Effector CD8-positive, alpha-beta T cell (primary cell): ENCODE measurements at places on chromosomes 6 and 20.

- no peak for DNase-seq
These were observed 209.3 kb upstream of the CDH4 start for GRCh38 chr20:61042506-61043385.

GRCh38 chr6:138258991-138259390 is 40.7 kb upstream of the PBOV1 start:
- DNase-seq, result no peak

DNA sequence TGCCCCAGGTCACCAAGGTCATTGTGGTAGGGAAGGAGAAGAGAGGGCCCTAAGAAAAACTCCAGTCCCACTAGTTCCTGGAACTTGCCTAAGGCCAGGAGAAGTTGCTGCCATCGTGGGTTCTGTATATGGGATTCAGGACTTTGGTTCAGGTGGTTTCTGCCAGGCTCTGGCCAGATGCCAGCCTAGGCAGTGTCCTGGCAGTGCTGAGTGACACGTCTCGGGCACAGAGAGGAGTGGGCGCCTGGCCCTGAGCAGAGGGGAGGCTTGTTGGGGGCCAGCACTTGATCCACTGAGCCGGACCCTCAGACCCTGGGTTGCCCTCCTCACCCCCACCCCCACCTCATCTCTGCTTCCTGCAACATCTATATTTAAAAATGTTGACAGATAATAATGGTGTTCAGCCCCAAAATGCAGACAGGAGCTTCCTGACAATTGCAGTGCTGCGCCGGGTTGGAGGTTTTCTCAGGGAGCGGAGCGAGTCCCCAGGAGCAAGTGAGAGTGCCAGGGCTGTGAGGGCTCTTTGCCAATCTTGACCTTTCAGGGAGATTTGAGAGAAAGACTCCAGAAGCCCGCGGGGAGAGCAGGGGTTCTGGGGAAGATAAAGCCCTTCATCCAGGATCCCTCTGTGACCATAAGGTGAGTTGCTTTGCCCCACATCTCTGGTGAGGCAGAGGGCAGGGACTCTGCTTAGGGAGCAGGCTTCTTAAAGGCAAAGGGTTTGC is 71.9 kb downstream of the PHACTR3 start:
- no peak for DNase-seq

- no peak for DNase-seq
These were observed 8.5 kb downstream of the HSPA1B start for GRCh38 chr6:31836047-31836473.

GRCh38 chr20:58094698-58095097 is 133.8 kb downstream of the ANKRD60 start:
- DNase-seq, result no peak

GRCh38 chr6:169312658-169313346 is 59.2 kb upstream of the THBS2 start:
- DNase-seq, result no peak

GRCh38 chr6:4253604-4254231 is 118.3 kb upstream of the ECI2 start:
- no peak for DNase-seq

- DNase-seq, result no peak
These were observed 3.2 kb downstream of the CDH26 start for GRCh38 chr20:59961423-59961822.

- DNase-seq, result no peak
These were observed 735 bp upstream of the LY6G6F start for GRCh38 chr6:31705931-31706330.

DNA sequence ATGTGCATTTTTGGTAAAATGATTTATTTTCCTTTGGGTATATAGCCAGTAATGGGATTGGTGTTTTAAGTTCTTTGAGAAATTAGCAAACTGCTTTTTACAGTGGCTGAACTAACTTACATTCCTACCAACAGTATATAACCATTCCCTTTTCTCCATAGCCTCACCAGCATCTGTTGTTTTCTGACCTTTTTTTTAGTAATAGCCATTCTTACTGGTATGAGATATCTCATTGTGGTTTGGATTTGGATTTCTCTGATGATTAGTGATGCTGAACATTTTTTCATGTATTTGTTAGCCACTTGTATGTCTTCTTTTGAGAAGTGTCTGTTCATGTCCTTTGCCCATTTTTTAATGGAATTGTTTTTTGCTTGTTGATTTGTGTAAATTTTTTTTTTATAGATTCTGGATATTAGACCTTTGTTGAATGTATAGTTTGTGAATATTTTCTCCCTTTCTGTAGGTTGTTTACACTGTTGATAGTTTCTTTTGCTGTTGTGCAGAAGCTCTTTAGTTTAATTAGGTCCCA is 42.3 kb downstream of the STK4 start:
- no peak for DNase-seq

GRCh38 chr6:169428532-169428931 is 174.9 kb upstream of the THBS2 start:
- DNase-seq, result no peak

DNA sequence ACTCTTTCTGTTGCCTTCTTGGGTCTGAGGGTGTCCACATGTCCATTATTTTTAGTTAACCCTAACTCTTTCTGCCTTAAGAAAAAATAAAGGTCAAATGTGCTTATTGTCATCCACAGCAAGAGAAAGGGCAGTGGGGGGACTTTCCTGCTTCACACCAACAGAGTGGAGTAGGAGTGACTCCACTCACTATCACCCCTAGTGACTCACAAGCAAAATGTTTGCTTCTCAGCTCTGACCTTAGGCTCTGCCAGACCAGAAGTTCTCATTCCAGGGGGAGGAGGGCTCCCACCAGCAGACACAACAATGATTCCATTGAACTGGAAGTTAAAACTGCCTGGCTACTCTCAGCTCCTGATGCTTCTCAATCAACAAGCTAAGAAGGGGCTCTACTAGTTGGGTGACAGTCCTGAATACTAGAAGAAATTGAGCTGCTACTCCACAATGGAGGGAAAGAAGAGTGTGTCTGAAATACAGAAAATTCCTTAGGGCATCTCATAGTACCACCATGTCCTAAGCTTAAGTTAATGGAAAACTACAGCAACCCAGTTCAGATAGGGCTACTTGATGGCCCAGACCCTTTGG is 83.9 kb upstream of the AFDN start:
- no peak for DNase-seq

DNA sequence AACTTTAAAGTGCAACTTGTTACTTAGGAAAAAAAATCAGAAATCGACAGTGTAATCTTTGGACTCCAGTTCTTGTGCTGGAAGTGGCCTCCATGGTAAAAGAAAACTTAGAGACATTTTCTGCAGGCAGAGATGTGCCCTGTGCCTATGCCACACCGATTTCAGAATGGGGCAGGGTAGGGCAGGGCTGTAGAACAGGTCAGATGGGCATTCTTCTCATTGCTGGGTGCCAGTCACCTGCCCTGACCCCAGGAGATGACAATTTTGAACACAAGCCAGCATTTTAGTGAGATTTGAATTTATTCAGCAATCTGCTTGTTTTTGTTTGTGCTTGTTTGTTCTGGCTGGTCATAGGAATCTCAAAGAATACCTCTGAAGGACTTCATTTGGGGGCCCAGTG is 63.3 kb downstream of the SASH1 start:
- DNase-seq, result no peak

DNA sequence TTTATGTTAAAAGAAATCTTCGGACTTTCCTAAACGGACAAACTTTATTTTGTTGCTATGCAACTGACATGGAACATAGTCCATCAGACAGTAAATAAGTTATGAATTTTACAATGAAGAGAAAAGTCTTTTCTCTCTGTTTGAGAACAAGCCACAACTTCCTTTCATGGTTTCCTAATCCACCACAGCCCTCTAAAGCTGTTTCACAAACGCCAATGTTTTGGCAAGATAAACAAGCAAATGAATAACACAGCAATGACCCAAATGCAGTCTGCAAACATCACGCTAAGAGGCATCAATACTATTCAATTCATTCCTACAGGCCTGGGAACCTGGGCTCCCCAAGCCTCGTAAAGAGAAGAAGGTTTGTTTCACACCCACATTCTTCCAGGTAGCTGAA is 60.4 kb downstream of the HAO1 start:
- no peak for DNase-seq

GRCh38 chr20:47189060-47189459 is 167.4 kb downstream of the ZMYND8 start:
- DNase-seq, result no peak
